ENCODE measurements at places on chromosomes 7 and 10.
A peak's percentile ranks its signal among the peaks of the same experiment; 100 is the strongest.

GRCh38 chr7:105951597-105951996 is 11.5 kb upstream of the CDHR3 start:
- DNase-seq, result no peak

DNA sequence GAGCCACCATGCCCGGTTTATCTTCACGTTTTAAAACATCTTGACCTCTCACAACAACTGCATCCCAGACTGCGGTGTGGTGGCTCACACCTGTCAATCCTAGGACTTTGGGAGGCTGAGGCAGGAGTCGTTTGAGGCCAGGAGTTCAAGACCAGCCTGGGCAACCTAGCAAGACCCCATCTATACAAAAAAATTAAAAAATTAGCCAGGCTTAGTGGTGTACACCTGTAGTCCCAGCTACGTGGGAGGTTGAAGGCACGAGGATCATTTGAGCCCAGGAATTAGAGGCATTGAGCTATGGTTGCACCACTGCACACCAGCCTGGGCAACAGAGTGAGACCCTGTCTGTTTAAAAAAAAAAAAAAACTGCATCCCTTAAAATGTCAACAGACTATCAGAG is 20.2 kb downstream of the TNRC18 start:
- no peak for DNase-seq

- no peak for DNase-seq
Observed at GRCh38 chr10:53463539-53463938, 691.0 kb upstream of the MBL2 start.

GRCh38 chr7:86908948-86909347 is 150.5 kb downstream of the ELAPOR2 start:
- no peak for DNase-seq

DNA sequence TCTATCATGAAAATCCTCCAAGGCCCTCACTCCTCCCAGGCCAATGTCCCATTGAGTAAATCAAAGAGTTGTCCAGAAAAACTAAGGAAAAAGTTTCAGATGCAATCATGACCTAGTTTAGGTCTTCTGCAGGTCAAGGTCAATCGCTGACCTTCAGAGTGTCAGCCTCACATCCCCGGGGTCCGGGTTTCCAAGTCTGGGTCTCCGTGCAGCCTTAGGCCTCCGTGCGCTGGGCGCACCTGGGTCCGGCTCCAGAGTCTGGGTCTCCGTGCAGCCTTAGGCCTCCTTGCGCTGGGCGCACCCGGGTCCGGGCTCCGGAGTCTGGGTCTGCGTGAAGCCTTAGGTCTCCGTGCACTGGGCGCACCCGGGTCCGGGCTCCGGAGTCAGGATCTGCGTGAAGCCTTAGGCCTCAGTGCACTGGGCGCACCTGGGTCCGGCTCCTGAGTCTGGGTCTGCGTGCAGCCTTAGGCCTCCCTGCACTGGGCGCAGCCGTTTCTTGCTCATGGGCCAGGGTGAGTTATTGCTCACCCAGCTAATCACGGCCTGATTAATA is 236.2 kb downstream of the TCERG1L start:
- DNase-seq, result no peak

- peak; percentile 26 for DNase-seq
Observed at GRCh38 chr10:12350167-12350872, 973 bp downstream of the CAMK1D start.

DNA sequence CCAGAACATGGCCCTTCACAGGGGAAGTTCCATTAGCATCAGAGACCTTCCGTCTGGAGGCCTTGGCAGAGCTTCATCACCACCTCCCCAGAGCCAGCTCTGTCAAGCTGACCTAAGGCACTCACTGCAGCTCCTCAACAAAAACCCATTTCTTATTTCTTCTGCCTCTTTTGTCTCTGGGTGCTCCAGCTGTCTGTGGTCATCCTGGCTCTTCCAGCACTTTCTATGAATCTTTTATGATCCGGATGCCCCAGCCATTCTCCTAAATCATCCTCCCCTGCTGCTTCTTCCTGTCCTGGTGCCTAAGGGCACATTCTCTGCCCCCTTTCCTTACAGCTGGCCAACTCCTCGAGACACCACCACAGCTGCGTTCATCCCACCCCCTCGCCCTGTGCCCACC is 171.7 kb upstream of the INSYN2A start:
- no peak for DNase-seq

DNA sequence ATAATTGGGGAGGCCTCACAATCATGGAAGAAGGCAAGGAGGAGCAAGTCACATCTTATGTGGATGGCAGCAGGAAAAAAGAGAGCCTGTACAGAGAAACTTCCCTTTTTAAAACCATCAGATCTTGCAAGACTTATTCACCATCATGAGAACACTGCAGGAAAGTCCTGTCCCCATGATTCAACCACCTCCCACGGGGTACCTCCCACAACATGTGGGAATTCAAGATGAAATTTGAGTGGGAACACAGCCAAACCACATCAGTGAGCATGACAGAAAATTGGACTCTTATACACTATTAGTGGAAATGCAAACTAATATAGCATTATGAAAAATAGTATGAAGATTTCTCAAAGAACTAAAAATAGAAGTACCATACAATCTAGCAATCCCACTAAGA is 271.2 kb downstream of the MAGI2 start:
- no peak for DNase-seq

DNA sequence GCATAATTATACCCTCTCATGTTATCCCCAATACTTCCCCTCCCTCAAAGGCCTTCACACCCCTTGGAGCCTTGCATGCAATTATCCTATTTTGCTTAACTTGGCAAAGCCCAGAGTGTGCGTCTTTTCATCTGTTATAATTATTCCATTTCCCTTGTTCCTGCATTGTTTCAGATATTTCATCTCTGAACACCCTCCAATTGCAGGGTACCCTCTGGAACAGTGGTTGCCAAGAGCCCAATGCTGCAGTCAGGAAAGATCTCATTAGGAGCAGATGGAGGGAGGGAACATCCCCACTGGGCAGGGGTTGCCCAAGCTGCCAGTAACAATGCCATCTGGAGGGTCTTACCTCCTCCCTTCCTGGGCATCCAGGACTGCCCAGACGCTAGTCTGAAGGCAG is 18.4 kb upstream of the GOLGA7B start:
- DNase-seq, result no peak

GRCh38 chr10:59793919-59794318 is 40.7 kb upstream of the MRLN start:
- DNase-seq, result no peak

- no peak for DNase-seq
Observed at GRCh38 chr10:71975087-71975870, 11.1 kb downstream of the CHST3 start.

DNA sequence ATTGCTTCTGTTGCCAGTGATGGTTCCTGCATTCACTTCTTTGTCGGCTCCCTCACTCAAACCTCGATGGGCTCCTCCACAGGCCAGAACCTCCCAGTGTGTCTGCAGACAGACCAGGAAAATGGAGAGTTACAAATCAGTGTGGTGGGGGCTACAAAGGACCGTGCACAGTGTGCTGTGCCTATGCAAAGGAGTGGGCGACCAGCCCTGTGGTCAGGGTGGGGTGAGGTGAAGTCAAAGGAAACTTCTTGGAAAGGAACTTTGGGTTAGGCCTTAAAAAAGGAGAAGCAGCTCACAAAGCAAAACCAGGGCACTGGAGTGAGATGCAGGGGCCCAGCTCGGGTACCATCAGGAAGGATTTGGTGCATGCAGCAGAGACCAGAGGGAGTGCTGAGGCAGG is 304.3 kb upstream of the ZMIZ1 start:
- no peak for DNase-seq
